ENCODE measurements at places on chromosomes 5 and 9. TPM values are rescaled to one million over a fixed set of nuclear protein-coding genes. Genes with fewer than 3 reads are reported as not detected.

Gene BTNL8
- not detected for polyA plus RNA-seq

Gene DBH
- polyA plus RNA-seq: not detected

GRCh38 chr5:129243039-129243438, 148.5 kb downstream of the ISOC1 start:
- no peak for DNase-seq

Gene TCERG1
- polyA plus RNA-seq: 35.9 TPM

GRCh38 chr9:120925535-120926396, 830 bp downstream of the TRAF1 start:
- DNase-seq: peak; percentile 55

Gene RNF183
- polyA plus RNA-seq: not detected

GRCh38 chr5:35920890-35921289, 17.5 kb downstream of the CAPSL start:
- no peak for DNase-seq

DNA sequence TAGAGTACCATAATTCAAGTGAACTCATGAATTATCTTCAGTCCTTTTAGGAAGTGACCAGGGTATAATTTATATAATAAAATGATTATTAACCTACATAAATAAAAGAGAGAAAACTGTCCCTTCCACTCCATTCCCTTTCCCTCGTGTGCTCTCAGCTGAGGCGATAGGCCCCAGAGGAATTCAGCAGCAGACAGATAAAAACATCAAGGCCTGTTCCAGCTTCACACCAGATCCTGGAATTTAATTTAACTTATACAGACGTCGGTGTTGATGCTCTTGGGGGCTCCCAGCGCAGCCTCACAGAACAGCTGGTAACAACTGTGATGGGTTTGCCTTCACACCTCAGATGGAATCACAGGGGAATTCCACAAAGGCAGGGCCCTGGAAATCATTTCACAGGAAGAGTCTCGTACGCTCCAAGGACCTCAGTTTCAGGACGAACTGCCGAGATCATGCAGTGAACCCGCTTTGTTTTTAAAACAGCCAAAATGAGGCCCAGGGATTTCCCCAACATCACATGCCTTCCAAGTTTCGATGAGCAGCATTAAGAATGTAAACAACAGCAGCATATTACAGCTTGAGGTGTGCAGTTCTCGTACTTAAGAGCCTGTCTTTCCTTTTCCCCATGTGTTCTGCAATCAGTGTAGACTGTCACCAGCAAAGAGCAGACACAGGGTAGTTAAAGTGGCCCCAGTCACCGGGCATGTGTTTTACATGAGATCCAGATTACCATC, 73.6 kb upstream of the ALDH1B1 start:
- DNase-seq: no peak

Gene LIFR
- 6.8 TPM for polyA plus RNA-seq

DNA sequence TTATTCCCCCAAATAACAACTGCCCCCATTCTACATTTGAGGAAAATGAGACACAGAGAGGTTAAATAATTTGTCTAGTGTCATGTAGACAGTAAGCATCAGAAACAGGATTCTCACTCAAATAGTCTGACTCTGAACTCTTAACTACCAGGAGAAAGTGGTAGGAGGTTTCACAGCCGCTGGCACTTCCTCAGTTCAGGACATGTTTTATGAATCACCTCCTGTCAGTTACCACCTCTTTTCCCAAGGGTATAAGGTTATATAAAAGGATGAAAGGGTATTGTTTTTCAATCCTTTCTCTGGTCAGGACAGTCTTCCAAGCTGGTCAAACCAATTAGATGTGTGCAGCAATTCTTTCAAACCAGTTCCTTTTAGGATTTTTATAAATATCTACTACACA, 52.1 kb downstream of the TSSK1B start:
- no peak for DNase-seq

DNA sequence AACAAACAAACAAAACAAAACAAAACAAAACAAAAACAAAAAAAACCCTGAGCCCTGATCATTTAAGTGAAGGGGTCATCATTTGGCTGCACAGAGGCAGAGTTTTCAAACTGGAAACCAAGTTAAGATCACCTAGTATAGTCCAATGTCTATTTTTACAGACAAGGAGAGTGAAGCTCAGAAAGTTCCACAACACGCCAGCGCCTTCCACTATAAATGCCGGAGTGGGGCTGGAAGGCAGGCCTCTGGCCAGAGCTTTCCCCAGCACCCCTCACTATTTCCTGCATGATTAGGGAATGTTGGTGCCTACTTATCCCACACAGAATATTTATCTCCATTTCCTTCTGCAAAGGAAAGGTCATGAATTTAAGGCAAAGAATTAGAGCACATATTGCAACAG, 319.7 kb upstream of the WWC1 start:
- no peak for DNase-seq

DNA sequence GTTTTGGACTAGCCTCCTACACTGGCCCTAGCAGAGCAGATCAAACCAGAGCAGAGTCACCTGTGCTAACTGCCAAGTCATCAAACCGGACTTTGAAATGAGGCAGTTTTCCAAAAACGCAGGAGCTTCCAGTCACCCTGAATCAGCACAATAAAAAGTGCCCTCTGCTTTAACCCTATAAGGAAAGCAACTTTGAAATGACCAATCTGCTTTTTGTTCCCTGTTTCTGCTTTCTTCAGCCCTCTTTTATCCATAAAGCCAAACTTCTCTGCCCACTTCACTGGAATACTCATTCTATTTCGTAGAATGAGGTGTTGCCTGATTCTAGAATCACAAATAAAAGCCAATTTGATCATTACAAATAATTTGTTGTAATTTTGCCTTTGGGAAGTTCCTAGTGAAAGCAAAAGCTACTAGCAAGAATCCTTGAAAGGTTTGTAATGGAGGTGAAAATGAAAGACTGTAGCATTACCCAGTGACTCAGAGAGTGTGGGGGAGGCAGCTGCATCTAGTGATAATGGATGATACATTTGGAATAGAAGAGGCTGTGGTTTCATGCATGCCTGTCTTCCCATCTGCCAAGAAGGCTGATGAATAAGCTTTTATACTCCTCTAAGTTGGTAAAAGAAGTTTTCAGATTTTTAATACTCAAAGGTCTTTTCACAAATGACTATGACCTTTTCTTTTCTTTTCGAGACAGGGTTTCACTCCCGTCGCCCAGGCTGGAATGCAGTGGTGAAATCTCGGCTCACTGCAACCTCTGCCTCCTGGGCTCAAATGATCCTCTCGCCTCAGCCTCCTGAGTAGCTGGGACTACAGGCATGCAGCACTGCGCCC, 14.9 kb downstream of the SPAAR start:
- peak; percentile 82 for DNase-seq

Gene FST
- 66.6 TPM for polyA plus RNA-seq

- DNase-seq: no peak
Observed at GRCh38 chr5:78667461-78668103, 19.0 kb upstream of the LHFPL2 start.

- DNase-seq: no peak
Observed at GRCh38 chr9:14597171-14597799, 95.9 kb downstream of the ZDHHC21 start.

- no peak for DNase-seq
Observed at GRCh38 chr5:7801891-7802614, 48.9 kb downstream of the CFAP90 start.

Gene LECT2
- polyA plus RNA-seq: 0.10 TPM

DNA sequence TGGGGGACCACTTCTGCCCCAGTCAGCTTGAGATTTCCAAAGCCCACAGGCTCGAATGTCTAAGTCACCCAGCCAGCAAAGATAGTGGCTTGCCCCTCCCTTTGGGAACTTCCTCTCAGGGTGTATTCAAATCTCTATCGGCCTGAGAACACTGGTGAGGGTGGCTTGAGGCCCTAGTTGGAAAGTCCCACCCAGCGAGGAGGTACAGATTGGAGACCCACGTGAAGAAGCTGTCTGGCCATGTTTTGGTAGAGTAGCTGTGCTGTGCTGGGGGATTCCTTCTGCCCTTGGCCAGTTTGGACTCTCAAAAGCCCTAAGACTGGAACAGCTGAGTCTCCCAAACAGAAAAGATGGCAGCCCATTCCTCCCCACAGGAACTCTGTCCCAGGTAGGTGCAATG, 172.7 kb upstream of the RIOK2 start:
- DNase-seq: no peak

Gene ESM1
- polyA plus RNA-seq: 2.8 TPM

Gene PIP5KL1
- 1.9 TPM for polyA plus RNA-seq

Gene OSMR
- polyA plus RNA-seq: 43.4 TPM

DNA sequence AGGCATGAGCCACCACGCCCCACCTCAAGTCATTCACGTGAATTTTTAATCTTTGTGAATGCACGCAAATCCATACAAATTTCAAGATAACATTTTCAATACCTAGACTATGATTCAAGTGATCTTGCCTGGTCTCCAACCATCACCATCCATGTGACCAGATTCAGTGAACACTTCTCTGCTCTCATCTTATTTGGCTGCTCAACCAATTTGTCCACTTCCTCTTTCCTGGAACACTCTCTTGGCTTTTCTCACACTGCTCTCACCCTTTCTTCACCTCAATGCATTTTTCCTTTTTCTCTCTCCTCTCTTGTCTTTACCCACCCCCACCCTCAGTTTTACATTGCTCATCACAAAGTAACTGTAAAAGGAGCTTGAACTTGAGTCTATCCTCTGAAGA, 354.7 kb upstream of the KIF2A start:
- no peak for DNase-seq

GRCh38 chr5:58366461-58366860, 93.4 kb downstream of the PLK2 start:
- DNase-seq: no peak

DNA sequence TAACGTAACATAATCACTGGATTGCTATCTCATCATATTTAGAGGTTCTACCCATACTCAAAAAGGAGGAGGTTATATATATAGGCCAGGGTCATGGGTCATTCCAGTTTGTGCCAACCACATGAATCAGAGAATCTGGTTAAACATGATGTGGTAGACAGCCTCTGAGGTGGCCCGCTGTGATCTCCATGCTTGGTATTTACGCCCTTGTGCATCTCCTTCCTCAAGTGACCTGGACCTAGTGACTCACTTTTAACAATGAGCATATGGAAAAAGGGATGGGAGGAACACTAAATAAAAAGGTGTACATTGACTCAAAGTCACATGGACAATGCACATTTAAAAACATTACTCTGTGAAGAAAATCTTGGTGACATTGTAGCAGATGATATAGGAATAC, 77.7 kb upstream of the CTNND2 start:
- DNase-seq: no peak

- no peak for DNase-seq
Observed at GRCh38 chr9:4530375-4530774, 40.1 kb downstream of the SLC1A1 start.

Gene IL13
- not detected for polyA plus RNA-seq

DNA sequence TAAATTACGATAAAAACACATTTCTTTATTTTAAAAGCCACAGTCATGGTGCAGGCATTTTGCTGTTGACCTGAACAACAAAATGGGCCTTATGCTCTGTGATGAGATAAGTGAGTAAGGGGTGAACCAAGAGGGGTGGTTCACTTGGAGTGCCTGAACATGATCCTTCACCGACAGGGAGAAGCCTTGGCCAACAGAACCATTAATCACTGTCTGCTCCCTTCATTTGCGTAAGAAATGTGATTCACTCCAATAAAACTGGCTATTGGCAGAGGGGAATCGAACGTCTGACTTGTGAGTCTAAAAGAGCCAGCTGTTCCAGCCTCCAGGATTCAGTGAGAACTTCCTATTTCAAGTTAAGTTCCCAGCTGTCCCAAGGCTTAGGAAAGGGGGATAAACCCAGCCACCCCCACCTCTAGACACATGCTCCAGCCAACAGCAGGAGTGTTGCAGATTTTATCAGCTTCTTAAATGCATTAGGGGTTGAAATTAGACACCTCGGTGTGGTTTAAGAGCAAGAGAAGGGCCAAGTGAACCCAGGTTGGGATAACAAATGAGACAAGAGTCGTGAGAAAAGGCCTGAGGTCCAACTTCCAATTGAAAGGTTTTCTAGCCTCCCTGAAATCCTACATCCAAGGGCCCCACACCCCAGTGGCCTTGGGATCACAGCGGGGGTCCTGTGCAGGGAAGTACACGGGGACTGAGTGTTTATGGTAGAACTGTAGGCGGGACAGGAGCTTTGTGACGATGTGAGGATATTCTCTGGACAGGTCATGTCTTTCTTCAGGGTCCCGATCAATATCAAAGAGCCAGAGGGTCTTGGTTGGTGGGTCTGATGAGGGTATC, 131.4 kb upstream of the LHFPL2 start:
- peak; percentile 70 for DNase-seq

DNA sequence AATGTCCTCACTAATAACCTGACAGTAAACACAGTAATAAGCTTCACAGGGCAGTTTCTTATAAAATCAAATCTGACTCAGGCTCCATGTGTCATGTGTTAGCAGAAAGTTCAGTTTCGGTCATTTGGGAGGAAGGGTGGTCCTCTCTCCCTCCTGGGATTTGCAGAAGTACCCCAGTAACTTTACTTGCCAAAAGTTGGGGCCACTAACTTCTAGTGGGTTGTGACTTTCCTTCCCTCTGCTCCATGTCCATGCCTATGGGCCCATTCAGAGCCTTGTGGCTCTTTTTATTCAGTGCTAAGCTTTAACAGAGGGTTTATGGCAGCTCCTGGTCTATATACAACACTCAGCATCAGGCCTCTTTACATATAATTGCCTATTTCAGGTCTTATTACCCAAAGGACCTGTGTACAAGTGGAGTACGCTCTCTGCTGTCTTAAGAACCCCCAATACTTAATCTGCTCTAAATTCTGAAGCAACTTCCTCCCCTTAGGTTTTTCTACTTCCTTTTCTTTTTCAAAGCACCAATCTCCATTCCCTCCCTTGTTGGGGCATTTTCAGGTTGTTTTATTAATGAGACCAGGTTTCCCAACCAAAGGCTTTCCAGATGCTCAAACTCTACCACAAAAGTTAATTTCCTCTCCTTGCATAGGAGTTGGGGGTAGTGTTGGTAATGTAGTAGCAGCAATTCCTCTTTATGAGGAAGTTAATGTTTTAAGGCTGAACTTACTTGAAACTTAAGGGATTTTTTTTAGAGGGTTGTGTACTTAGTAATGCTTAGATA, 107.7 kb downstream of the CCDC192 start:
- DNase-seq: no peak

GRCh38 chr5:129978270-129978669, 74.0 kb downstream of the CHSY3 start:
- no peak for DNase-seq

Gene FBN2
- 141 TPM for polyA plus RNA-seq

GRCh38 chr9:114893221-114894010, 37.0 kb downstream of the TNFSF8 start:
- DNase-seq: no peak

DNA sequence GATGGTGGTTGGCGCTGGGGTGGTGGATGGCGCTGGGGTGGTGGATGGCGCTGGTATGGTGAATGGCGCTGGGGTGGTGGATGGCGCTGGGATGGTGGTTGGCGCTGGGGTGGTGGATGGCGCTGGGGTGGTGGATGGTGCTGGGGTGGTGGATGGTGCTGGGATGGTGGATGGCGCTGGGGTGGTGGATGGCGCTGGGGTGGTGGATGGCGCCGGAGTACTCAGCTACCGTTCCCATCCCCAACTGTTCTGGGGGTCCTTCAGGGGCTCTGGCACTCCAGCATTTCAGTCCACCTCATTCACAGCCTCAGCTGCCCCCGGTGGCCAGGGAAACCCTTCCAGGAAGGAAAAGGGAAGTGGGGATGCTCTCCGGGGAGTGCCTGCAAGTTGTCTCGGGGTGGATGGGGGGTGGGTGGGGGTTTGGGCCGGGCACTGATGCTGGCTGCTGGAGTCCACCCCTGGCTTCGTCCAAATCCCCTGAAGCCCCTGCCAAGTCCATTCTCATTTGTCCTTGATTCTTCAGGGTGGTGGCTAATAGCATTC, 147.3 kb upstream of the COL5A1 start:
- DNase-seq: no peak

Gene GARIN3
- not detected for polyA plus RNA-seq
